Suppressor macrophage treated with lipopolysaccharide for 4 hours (primary cell): ENCODE measurements at places on chromosomes 6 and 20.

DNA sequence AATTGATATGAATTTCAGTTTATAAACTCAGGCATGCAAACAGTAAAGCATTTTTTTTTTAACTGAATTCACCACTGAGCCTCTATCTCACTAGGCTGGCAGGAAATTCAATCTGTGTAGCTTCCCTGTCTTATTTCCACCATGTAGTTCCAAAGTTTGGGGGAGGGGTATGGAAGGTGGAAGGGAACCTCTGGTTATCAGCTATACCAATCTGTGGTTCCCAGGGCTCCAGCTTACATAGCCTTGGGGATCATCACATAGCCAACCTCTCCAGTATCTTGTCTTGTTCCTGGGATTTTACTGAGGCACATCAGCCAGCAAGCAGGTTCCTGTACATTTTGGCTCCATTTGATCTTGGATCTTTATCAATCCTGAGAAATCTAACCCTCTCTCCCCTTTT, 15.6 kb downstream of the RAD21L1 start:
- no peak for DNase-seq

DNA sequence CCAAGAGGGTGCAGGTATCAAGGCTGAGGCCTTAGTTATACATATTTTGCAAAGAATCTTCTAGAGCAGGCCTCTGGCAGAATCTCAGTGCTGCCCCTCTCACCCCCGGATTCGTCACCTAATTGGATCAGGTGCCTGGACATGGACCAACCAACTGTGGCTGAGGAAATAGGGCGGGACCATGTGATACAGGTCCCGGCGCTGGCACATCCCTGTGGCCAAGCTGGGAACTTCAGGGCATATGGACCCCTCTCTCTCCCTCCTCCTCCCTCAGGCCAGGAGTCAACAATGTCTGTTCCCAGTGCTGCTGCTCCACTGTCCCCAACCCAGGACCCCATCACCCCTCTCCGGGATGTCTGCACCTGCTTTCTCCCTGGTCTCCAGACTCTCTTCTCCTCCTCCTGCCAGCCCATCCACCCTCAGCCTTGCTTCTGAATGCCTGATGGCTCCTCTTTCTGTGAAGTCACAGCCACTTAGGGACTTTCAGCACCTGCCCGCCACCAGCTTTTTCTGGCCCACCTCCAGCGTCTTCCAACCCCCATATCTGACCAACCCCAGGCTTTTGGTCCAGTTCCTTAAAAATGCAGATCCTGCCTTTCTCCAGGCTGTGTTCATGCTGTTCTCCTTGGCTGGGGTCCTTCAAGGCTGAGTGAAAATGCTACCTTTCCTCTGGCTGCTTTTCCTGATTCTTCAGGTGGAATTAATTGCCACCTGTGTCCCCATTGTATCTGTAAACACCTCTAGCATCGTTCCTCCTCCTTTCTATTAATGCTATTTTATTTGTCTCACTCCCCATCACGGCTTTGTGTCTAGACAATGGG, 19.0 kb upstream of the MLN start:
- DNase-seq = no peak

GRCh38 chr6:24064106-24064505, 61.9 kb upstream of the NRSN1 start:
- DNase-seq = peak; percentile 28

DNA sequence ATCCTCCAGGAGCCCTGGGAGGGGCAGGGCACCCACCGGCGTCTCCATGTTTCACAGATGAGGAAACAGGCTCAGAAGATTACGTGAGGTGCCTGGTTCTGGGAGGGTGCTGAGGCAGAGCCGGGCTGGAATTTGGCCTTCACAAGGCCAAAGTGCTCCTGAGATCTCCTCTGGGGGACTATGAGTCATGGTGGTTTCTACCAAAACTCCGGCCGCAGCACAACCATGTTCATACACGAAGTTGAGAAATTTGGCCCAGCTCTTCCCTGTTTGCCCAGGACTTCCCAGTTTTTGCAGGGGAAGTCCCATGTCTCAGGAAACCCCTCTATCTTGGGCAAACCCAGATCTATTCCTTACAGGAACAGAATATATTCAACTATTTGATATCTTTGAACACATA, 172.9 kb upstream of the CDYL start:
- DNase-seq = peak; percentile 97

GRCh38 chr20:48615871-48616270, 211.9 kb downstream of the PREX1 start:
- no peak for DNase-seq

- DNase-seq = no peak
These were observed 44.1 kb downstream of the ELOVL2 start for GRCh38 chr6:10999994-11000393.

- no peak for DNase-seq
These were observed 78.0 kb upstream of the MAFB start for GRCh38 chr20:40766790-40767614.

GRCh38 chr6:72788188-72788587, 166.3 kb downstream of the KCNQ5 start:
- peak; percentile 1 for DNase-seq

DNA sequence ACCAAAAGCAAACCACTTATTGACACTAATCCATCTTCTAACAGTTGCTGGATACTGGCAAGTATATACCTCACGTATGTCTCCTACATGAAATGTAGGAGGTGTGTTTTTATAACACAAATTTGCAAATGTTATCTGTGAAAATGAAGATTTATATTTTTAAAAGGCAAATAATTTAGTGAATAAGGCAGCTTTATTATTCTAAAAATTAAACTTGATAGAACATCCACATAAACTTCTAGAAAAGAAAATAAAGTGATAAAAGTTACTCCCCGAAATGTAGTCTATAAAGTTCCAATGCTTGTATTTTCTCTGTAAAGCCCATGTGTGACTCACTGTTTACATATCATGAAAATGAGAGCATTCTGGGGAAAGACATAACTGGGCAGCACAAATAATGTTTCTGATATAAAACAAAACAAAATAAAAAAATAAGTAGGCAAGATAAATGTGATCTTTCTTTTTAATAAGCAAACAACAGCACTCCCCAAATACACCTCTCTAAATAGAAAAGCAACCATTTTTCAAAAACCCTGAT, 84.4 kb downstream of the MAP7 start:
- no peak for DNase-seq

DNA sequence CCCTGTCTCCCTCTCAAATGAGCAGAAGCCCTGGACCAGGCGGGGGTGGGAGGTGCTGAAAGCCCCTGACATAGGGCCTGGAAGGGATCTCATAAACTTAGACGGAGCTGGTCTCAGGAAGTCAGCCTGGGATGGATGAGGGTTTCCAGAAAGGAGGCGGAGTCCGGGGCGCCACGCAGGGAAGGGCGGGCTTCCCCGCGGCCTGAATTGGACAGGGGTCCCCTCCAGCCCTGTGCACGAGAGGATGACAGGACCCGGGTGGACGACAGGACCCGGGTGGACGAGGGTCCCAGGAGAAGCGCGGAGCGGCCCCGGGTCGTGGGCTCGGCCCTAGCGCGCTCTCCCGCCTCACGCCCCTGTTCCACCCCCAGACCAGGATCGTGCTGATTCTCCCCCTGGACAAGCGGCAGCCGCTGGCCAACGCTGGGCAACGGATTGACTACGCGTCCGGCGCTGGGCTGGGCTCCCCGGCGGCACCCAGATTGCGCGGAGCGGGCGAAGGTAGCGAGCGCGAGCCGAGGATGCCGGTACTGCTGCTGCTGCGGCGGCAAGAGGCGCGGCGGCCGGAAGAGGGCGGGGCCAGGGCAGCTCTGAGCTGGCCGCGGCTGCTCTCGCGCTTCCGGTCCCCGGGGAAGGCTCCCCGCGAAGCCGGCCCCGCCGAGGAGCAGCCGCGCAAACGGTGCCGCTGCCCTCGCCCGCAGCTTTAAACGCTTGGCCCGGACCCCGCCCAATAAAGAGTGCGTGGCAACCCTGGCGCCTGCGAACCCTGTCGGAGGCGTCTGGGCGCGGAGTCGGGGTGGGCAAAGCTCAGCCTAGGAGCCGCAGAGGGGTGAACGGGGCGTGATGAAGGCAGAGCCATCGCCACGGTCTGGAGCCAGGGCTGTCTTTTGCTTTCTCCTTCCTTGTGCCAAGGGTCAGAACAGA, 1.3 kb downstream of the C20orf144 start:
- peak; percentile 86 for DNase-seq

DNA sequence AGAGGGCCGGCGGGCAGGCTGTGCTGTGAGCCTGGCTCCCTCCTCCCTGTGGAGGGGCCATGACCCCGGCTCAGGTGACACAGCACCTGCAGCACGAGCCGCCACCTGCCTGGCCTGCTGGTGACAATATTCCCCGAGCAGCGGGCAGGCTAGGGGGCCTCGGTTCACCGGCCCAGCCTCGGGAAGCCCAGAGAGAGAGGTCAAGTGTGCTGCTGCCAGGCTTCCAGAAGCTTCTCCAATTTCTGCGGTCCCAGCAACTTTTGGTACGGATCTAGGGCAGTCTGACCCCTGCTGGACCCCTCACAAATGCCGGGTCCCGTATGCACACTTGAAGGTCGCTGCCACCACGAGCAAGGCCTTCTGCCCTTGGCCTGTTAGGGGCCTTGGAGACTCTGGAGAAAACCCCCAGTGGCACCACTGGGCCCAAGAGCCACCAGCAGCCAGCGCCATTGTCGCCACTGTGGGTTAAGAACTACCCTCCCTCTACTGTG, 38.6 kb upstream of the NOL4L start:
- DNase-seq = no peak

DNA sequence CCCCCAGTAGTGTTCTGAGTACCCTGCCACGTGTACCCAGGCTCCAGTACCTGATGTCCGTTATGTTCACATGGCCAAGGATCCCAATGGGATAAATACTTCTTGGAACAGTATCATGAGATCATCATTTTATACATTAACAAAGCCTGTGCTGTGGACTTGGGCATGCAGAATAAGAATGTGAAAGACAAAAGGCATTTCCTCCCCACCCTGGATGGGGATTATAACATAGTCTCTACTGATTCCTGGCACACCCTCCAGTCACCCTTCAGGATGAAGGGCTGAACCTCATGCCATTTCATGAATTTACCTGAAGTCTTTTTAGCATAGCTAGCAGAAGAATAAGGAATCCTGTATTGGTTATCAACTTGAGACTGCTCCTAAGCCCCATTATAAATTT, 2.8 kb downstream of the TNFRSF21 start:
- no peak for DNase-seq

DNA sequence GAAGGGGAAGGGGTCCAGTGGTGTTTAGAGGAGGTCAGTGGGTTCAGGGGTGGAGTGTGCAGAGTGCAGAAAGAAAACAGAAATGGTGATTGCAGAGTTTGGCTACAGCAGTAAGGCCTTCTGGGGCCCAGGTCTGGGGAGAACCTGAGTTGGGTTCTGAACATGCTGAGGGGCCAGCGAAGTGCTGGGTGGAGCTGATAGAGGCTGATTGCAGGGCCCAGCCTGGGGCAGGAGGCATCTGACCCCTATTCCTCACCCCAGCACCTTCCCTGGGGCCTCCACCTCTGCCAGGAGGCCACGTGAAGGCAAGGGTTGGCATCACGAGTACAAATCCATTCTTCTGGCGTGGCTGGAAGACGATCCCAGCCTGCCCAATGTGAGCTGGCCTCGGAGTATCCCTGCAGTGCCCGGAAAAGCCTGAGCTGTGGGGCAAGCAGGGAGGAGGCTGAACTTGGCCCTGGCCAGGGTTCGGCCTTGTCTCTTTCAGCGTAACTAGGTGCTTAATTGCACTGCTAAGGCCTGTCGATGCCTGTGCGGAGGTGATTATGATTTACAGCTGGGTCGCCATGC, 35.3 kb downstream of the VSTM2L start:
- no peak for DNase-seq

DNA sequence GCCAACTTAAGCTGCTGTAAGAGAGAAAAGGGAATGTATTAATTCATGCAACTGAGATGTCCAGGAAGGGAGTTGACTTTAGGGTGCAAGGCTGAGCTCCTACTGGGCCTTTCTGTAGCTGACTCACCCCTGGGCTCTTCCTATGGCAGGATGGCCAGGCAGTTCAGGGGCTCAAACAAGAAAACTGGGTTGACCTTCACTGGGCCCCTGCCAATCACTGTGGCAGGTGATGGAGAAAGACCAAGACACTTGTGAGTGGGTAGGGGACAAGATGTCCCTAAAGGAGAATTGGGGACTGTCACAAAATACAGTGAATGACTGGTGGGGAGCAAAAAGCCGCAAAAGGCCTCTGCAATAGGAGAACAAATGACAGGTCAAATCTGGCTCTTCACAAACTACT, 21.5 kb upstream of the RALGAPA2 start:
- no peak for DNase-seq

DNA sequence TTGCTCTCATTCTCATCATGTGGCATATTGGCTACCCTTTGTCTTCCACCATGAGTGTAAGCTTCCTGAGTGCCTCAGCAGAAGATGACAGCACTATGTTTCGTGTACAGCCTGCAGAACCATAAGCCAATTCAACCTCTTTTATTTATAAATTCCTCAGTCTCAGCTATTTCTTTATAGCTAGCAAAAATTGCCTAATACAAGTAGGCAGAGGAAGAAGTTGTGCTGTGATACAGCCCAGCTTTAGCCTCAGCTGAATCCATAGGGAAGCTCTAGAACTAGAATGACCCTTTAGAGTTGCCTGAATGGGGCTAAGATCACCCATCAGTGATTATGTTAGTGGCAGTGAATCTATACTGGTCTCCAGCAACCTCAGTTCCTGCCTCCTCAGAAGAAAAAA, 19.0 kb upstream of the SERINC1 start:
- DNase-seq = no peak

DNA sequence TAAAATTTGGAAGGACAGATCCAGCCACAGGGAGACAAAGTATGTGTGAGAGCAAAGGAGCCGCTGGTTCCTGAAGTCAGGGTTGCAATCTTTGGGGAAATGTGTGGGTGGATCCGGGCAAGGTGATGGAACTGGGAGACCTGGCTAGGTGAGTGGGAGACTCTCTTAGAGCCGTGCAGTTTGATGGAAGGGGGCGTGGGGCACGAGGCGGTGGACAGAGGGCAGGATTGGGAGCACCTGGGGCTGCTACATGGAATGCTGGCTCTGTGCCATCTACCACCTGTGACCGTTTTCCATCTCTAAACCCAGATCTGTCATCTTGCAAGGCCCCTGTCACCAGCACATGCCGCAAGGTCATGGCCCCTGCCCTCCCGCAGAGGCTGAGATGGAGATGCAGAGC, 268.4 kb downstream of the SMOC2 start:
- DNase-seq = no peak

- no peak for DNase-seq
These were observed 4.0 kb upstream of the PLN start for GRCh38 chr6:118544105-118544504.

GRCh38 chr6:158022749-158023596, 41.3 kb downstream of the SYNJ2 start:
- DNase-seq = no peak
